GM23248 (cell line): ENCODE measurements at places on chromosomes 3 and 15. TPM values are rescaled to one million over a fixed set of nuclear protein-coding genes. Genes with fewer than 3 reads are reported as not detected.

The BTLA gene
- total RNA-seq = not detected in 2 replicates

DNA sequence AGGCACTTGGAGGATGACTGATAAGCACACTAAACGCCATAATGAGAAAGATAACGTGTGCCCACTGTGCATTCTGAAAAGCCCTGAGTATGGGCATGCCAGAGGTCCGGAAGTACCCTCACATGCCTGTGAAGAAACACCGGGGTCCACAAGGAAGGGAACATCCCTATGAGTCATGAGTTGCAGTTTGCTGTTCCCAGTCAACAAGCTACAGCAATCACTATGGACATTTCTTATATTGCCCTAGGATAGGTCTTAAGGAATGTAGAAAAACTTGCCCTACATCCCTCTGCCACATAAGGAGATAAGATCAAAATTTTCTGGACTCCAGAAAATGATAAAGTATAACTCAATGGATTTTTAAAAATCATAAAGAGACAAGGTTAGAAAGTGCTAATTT is 9.9 kb downstream of the MB21D2 start:
- H3K36me3 ChIP-seq = peaks cover 7% of the 10 kb centered on the region; the same call in 1 of the 2 replicates
- DNase-seq = no peak
- no peak overlapping the region for H3K4me3 ChIP-seq

DNA sequence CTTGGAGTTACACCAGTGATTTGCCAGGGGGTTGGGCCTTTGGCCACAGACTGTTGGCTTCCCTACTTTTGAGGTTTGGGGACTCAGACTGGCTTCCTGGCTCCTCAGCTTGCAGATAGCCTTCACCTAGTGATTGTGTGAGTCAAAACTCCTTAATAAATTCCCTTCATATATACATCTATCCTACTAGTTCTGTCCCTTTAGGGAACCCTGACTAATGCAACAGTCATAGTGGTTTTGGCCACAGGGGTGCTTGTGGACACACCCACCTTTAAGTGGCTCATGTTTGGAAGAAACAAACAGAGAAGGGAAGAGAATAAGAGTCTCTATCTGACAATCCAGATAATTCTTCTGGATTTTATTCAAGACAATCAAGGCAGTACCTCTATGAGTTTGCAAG is 457.7 kb downstream of the EPHA3 start:
- no peaks in the 10 kb centered on the region for H3K27me3 ChIP-seq
- no peak overlapping the region for H3K4me3 ChIP-seq
- H3K36me3 ChIP-seq = no peaks in the 10 kb centered on the region

DNA sequence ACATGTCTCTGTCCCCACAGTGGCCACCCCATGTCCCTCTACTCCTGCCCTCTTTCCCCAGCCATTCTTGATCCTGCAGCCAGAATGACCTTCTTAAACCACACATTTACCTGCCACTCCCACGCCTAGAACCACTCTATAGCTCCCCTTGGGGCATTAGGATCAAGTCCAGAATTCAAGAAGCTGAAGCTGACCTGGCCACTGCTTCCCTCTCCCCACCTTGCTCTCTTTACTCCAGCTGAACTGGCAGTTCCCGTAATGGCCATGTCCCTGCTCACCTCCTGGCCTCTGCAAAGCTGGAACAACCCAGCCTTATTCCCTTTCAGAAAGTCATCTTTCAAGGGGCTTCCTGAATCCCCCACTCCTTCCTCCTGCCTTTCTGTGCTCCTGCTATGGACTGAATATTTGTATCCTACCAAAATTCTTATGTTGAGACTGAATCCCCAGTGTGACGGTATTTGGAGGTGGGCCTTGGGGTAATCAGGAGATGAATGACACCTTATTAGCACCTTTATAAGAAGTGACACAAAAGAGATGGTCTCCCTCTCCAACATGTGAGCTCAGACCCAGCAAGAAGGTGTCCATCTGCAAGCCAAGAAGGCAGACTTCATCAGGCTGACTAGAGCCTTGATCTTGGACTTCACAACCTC is 3.8 kb downstream of the CSRNP1 start:
- no peaks in the 10 kb centered on the region for H3K27me3 ChIP-seq
- peaks cover 62% of the 10 kb centered on the region for H3K4me1 ChIP-seq
- peak; percentile 12 for DNase-seq
- H3K27ac ChIP-seq = peak overlapping the region; percentile 99
- H3K4me3 ChIP-seq = peak overlapping the region; percentile 87

DNA sequence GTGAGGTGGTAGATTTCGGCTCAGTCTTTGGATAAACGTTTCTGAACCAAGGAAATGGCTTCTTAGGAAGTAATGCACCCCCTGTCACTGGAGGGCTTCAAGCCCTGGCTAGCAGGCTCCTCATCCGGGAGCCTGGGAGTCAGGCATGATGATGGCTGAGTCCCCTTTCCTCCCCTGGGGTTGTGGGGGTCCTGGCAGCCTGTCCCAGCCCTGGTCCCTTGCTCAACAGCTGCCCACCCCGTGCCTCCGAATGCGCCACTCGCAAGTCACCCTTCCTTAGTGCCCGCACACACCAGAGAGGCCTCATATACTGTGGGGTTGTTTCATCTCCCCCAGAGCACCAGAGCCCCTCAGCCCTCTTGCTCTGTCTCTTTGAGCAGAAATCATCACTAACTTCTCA is 48.2 kb downstream of the BDH1 start:
- H3K4me3 ChIP-seq = no peak overlapping the region
- H3K27ac ChIP-seq = no peak overlapping the region
- H3K27me3 ChIP-seq = no peaks in the 10 kb centered on the region
- DNase-seq = no peak

GRCh38 chr3:178795349-178795748 is 259.1 kb downstream of the KCNMB2 start:
- H3K4me3 ChIP-seq = no peak overlapping the region
- H3K27me3 ChIP-seq = no peaks in the 10 kb centered on the region
- no peak for DNase-seq

DNA sequence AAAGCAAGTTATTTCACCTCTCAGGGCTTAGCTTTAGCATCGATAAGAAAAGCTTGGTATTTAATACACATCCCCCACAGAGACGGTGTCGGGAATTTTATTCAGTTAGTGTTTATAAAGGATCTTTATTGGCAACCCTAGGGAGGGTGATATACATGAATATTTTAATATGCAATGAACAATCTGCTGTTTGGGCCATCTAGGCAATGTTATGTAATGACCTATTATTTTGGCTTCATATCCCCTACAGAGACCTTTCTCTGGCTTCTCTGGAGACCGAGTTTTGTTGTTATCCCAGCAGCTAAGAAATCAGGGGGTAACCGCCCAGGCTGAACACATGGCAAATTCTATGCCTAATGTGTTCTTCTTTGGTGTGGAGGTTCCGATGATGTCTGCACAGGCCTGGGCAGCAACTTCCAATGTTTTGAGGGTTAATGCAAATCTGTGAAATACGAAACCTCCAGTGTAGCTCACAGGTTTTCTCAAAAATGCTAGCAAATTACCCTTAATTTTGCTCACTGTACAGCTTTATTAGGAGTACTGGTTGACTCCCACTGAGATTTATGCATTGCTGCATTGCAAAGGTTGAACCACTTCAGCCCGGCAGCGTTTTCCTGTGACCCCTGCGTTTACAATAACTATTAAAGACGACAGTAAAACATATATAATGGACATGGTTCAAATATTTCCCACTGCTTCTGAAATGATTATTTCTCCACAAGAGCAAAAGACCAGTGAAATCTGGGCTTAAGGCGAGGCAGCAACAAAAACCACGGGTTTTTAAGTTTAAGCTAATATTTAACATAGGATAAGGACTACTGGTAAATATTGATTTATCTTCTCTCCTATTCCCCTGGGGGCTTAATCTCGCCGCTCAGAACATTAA is 298.3 kb upstream of the NR2E3 start:
- no peaks in the 10 kb centered on the region for H3K36me3 ChIP-seq
- no peaks in the 10 kb centered on the region for H3K27me3 ChIP-seq
- no peak for DNase-seq
- H3K4me1 ChIP-seq = no peaks in the 10 kb centered on the region
- no peak overlapping the region for H3K27ac ChIP-seq
- no peak overlapping the region for H3K4me3 ChIP-seq

GRCh38 chr3:184196536-184196935 is 10.5 kb downstream of the ABCF3 start:
- no peaks in the 10 kb centered on the region for H3K4me1 ChIP-seq
- H3K36me3 ChIP-seq = peaks cover 9% of the 10 kb centered on the region; the same call in 1 of the 2 replicates
- no peak overlapping the region for H3K4me3 ChIP-seq
- H3K27ac ChIP-seq = no peak overlapping the region
- DNase-seq = no peak

DNA sequence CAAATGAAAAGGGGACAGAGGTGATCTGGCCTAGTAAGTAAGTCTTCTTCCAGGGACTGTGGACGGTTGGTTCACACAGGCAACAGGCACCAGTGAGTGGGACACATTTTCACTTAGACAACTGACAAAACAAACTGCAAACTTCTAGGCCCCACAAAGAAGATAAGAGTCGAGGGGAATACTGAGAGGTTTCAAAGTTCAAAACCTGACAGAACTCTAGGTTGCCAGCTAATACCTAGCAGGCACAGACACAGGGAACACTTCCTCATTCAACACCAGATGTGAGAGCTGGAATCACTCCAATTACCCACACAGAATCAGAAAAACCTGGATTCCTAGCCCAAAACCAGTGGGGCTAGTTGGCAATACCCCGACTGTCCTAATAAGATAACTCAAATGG is 621.7 kb downstream of the ZPLD1 start:
- H3K4me3 ChIP-seq = no peak overlapping the region
- H3K36me3 ChIP-seq = no peaks in the 10 kb centered on the region
- no peaks in the 10 kb centered on the region for H3K4me1 ChIP-seq
- no peak overlapping the region for H3K27ac ChIP-seq
- DNase-seq = no peak
